ENCODE measurements at places on chromosomes 6 and 20.
A peak's percentile ranks its signal among the peaks of the same experiment; 100 is the strongest.

GRCh38 chr6:143059663-143060353, 881 bp upstream of the AIG1 start:
- no peaks in the 10 kb centered on the region for H3K4me1 ChIP-seq
- no peak overlapping the region for H3K27ac ChIP-seq
- no peaks in the 10 kb centered on the region for H3K36me3 ChIP-seq
- no peak for DNase-seq
- H3K27me3 ChIP-seq = no peaks in the 10 kb centered on the region

- no peaks in the 10 kb centered on the region for H3K27me3 ChIP-seq
- H3K36me3 ChIP-seq = no peaks in the 10 kb centered on the region
- no peak overlapping the region for H3K4me3 ChIP-seq
- no peaks in the 10 kb centered on the region for H3K4me1 ChIP-seq
- peak; percentile 56 for DNase-seq
These were observed 311.7 kb upstream of the PLCB4 start for GRCh38 chr20:8757146-8757545.

DNA sequence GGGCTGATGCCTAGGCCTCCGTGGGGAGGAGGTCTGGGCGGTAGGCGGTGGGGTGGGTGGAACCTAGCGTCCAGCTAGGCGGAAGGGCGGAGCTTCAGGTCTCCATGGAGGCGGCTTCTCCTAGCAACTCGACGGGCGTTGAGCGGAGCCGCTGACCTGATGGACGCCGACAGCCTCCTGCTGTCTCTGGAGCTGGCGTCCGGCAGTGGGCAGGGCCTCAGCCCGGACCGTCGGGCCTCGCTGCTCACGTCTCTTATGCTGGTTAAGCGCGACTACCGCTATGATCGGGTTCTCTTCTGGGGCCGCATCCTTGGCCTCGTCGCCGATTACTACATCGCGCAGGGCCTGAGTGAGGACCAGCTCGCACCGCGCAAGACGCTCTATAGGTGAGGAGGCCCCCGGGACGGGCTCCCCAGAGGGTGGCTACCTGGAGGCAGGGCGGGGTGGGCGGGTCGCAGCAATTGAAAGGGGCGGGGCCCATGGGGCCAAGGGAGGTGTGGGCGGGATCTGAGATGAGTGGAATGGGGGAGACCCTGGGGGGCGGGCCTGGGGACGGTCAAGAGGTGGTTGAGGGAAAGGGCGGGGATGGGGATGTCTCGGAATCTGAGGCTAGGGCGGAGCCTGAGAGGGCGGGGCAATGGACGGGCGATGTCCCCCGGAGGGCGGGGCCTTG, at the start of gene RSPH9:
Gene RSPH9 (plus strand): TSS at position 97 of the 673 bp plus-strand sequence. CDS start 63 bp downstream, at position 160.
- peak; percentile 61 for DNase-seq
- peak within 1 kb of the TSS; percentile 29 for H3K4me3 ChIP-seq
- H3K36me3 ChIP-seq = peaks cover 26% of the 10 kb centered on the region
- no peak within 1 kb of the TSS for H3K27ac ChIP-seq

GRCh38 chr6:82525775-82526495, 162.3 kb downstream of the TPBG start:
- no peak overlapping the region for H3K27ac ChIP-seq
- peak; percentile 90 for DNase-seq
- peaks cover 20% of the 10 kb centered on the region for H3K27me3 ChIP-seq
- H3K4me1 ChIP-seq = peaks cover 14% of the 10 kb centered on the region
- H3K4me3 ChIP-seq = no peak overlapping the region

GRCh38 chr20:53901064-53901463, 169.3 kb downstream of the BCAS1 start:
- H3K36me3 ChIP-seq = no peaks in the 10 kb centered on the region
- H3K27ac ChIP-seq = no peak overlapping the region
- no peak for DNase-seq
- no peak overlapping the region for H3K4me3 ChIP-seq
- no peaks in the 10 kb centered on the region for H3K27me3 ChIP-seq
- peaks cover 41% of the 10 kb centered on the region for H3K4me1 ChIP-seq

DNA sequence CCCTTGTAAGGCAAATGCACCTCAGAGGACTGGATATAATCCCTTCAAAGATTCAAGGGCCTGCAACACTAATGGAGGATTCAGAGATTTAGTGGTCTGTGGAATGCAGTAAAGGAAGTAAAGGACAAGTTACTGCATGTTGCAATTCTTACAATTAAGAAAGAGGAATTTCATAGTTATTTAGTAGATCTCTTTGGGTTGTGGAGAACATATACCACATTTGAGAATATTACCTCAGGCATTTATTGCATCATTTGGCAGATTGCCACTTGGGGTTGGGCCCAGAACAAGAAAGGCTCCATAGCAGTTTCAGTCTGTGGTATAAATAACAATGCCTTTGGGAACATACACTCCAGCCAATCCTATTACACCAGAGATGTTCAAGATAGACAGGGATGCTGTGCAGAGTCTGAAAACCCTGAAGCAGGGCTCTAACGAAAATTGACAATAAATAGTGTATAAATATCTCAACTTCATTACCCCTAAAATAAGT, 20.9 kb upstream of the EPM2A start:
- H3K27me3 ChIP-seq = no peaks in the 10 kb centered on the region
- DNase-seq = peak; percentile 96
- peak overlapping the region; percentile 80 for H3K27ac ChIP-seq
- no peak overlapping the region for H3K4me3 ChIP-seq
- H3K36me3 ChIP-seq = no peaks in the 10 kb centered on the region

GRCh38 chr6:167858086-167858591, 31.4 kb downstream of the AFDN start:
- H3K4me3 ChIP-seq = no peak overlapping the region
- peak; percentile 55 for DNase-seq
- H3K27me3 ChIP-seq = no peaks in the 10 kb centered on the region
- H3K4me1 ChIP-seq = peaks cover 29% of the 10 kb centered on the region
- H3K27ac ChIP-seq = peak overlapping the region; percentile 13

DNA sequence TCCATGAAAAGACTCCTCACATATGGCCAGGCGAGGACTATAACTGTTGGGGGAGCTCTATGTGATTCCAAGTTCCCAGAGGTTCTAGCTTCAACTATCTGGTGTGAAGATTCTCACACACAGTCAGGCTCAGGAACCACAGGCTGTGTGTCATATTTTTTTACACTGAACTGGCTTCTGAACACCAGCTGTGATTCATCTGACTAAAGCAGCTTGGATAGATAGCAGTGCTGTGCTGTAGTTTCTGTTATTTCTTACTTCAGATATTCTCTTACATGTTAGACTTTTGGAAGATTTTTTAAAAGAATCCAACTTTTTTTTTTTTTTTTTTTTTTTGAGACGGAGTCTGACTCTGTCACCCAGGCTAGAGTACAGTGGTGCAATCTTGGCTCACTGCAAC, 140.7 kb upstream of the MCHR2 start:
- H3K27ac ChIP-seq = no peak overlapping the region
- no peaks in the 10 kb centered on the region for H3K27me3 ChIP-seq
- no peaks in the 10 kb centered on the region for H3K4me1 ChIP-seq
- H3K4me3 ChIP-seq = no peak overlapping the region

DNA sequence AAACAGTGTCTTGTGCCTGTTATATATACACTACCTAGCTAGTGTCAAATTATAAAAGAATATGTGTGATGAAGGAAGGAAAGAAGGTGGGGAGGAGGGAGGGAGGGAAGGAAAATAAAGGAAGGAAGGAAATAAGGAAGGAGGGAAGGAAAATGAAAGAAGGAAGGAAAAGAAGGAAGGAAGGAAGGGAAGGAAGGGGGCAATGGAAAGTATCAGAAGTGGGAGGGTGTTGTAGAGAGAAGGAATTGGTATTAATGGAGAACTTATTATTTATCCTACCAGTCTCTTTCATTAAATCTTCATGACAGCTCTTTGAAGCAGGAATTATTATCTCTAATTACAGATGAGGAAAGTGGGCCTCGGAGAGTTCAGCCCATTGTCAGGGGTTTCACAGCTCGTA, 202.4 kb downstream of the SAMD5 start:
- DNase-seq = no peak
- H3K36me3 ChIP-seq = no peaks in the 10 kb centered on the region
- no peak overlapping the region for H3K27ac ChIP-seq
- no peaks in the 10 kb centered on the region for H3K27me3 ChIP-seq
- H3K4me1 ChIP-seq = no peaks in the 10 kb centered on the region

GRCh38 chr6:89736893-89737292, 82.7 kb downstream of the MDN1 start:
- DNase-seq = no peak
- H3K27me3 ChIP-seq = no peaks in the 10 kb centered on the region
- no peak overlapping the region for H3K27ac ChIP-seq
- no peak overlapping the region for H3K4me3 ChIP-seq
- no peaks in the 10 kb centered on the region for H3K4me1 ChIP-seq

DNA sequence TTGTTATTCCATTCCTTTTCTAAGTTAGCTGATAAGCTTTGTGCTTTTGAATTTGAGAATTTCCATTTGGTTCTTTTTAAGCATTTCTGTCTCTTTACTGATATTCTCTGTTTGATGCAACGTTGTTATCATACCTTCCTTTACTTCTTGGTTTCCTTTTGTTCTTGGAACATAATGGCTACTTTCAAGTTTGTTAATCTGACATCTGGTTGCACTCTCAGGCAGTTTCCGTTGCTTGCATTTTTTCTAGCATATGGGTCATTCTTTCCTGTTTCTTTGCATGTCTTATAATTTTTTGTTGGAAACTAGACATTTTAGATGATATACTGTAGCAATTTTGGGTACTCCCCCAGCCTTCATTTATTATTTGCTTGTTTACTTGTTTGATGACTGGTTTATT, 12.5 kb downstream of the CDC5L start:
- H3K27me3 ChIP-seq = no peaks in the 10 kb centered on the region
- H3K36me3 ChIP-seq = peaks cover 83% of the 10 kb centered on the region
- H3K4me1 ChIP-seq = peaks cover 25% of the 10 kb centered on the region
- no peak overlapping the region for H3K27ac ChIP-seq

DNA sequence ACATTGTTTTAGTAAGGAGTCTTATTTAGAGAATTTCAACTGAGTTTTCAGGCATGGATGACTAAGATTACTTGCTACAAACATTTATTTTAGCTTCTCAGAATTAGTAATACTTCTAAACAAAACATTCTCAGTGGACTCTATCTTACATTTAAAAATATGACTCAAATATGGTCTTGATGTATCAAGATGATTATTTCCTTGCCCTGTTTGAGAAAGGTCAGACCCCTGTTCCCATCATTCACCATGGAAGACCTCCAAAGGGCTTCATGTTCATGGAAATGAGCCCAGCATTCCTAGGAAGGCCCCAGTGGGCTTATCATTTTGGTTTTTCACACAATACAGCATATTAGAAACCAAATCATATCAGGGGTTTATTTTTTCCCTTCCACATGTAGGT, 24.6 kb upstream of the TRPC4AP start:
- H3K27me3 ChIP-seq = no peaks in the 10 kb centered on the region
- H3K4me3 ChIP-seq = no peak overlapping the region
- H3K4me1 ChIP-seq = no peaks in the 10 kb centered on the region
- H3K36me3 ChIP-seq = no peaks in the 10 kb centered on the region

GRCh38 chr20:13739731-13740649, 44.7 kb downstream of the ESF1 start:
- no peak overlapping the region for H3K27ac ChIP-seq
- no peaks in the 10 kb centered on the region for H3K27me3 ChIP-seq
- DNase-seq = no peak
- H3K4me1 ChIP-seq = no peaks in the 10 kb centered on the region
- peaks cover 32% of the 10 kb centered on the region for H3K36me3 ChIP-seq
- H3K4me3 ChIP-seq = no peak overlapping the region

GRCh38 chr6:166598441-166599138, 12.1 kb upstream of the RAMACL start:
- H3K27ac ChIP-seq = no peak overlapping the region
- H3K4me1 ChIP-seq = no peaks in the 10 kb centered on the region
- no peak overlapping the region for H3K4me3 ChIP-seq
- no peaks in the 10 kb centered on the region for H3K27me3 ChIP-seq
- DNase-seq = no peak

DNA sequence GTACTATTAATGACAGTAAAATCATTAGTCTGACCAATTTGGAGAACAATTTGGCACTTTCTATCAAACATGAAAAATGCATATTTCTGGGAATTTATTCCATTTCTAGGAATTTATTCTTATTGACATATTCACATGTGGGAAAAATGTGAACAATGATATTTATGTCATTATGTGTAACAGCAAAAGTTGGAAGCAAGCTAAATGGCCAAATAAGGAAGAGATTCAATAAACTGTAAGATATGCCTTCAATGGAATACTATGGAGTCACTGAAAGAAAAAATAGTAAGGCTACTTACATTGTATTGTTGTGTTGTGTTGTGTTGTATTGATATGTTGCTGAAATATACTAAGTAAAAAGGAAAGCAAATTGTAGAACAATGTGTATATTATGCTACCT, 100.5 kb upstream of the EDN1 start:
- no peak overlapping the region for H3K27ac ChIP-seq
- H3K36me3 ChIP-seq = no peaks in the 10 kb centered on the region
- no peaks in the 10 kb centered on the region for H3K27me3 ChIP-seq
- no peaks in the 10 kb centered on the region for H3K4me1 ChIP-seq
- no peak overlapping the region for H3K4me3 ChIP-seq

DNA sequence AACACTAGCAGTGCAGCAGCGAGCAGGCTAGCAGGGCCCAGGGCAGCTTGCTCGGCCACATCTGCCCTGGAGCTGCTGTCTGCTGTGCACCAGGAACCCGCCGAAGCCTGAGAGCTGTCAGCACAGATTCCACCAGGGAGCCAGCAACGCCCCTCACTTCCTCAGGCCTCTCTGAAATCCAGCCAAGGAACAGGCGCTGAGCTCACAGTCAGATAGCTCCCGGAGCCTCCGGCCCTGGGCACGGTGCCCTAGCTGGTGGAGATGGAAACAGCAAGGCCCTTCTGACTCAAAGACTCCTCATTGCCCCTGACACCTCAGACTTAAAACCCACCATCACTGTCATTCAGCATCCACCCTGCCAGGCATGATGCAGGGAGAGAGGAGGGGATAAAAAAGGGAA, 839.4 kb downstream of the MAFB start:
- no peak overlapping the region for H3K27ac ChIP-seq
- DNase-seq = peak; percentile 89
- no peaks in the 10 kb centered on the region for H3K27me3 ChIP-seq
- no peak overlapping the region for H3K4me3 ChIP-seq

DNA sequence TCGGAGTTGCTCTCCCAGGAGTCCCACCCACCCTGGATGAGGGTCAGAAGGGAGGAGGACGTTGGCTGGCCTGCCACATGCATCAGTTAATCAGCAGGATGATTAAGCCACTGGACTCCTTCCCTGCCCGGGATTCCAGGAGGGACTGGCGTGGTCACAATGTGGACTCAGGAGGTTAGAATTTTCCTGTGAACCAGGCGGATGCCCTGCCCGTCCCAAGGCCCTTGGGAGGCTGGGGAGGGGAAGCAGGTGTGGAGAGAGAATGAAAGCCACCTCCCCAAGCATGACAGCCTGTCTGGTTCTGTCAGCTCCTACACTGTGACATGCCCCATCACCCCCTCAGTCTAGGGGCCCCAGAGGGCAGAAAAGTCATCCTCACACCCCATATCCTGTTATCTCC, 11.6 kb upstream of the ITPR3 start:
- H3K27ac ChIP-seq = no peak overlapping the region
- H3K27me3 ChIP-seq = no peaks in the 10 kb centered on the region
- H3K4me1 ChIP-seq = no peaks in the 10 kb centered on the region
- H3K4me3 ChIP-seq = no peak overlapping the region

All from A673 (cell line).